Stimulated activated CD8-positive, alpha-beta memory T cell treated with anti-CD3 and anti-CD28 coated beads, Interleukin-4, amount 100 ng/mL, for 1 hour (primary cell): ENCODE measurements at places on chromosomes 3 and 15.

DNA sequence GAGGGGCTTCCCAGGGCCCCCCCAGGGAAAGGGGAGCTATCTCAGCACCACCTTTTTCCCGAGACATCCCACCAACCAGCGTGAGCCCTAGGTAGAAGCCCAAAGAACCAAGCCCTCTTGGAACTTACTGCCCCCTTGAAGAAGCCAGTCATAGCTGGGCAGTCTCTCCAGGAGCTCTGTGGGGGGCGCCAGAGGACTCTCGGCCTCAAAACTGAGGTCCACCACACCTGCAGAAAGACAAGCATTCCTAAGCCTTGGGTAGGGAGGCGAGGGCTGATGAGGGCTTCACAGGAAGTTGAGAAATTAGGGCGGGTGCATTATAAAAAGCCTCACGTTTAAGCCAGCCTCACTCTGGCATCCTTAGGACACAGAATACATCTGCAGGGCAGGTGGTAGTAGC is 9.0 kb downstream of the SSUH2 start:
- no peak for DNase-seq

DNA sequence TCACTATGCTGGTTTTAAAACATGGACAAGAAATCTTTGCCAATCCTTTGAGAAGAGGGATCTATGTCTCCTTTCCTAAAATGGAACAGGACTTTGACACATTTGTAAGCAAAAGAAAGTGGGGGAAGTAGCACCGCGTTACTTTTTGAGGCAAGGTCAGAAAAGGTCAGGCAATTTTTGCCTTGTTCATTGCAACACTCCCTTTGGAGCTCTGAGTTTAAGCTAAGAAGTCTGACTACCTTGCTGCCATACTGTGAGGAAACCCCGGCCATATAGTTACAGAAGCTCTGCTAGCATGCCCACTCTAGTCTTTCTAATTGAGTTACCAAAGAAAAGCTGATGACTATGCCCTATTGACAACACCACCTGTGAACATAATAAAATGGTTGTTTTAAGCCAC is 1.4 kb downstream of the FAM227B start:
- no peak for DNase-seq

GRCh38 chr3:174268586-174268985 is 590.5 kb upstream of the NAALADL2 start:
- no peak for DNase-seq

GRCh38 chr3:113211330-113212149 is at the start of gene BOC:
BOC (plus strand) TSS chr3:113211557; CDS start chr3:113249803, 38,246 bp downstream.
- DNase-seq, result no peak

GRCh38 chr3:151564261-151564660 is 103.4 kb upstream of the IGSF10 start:
- DNase-seq, result no peak

DNA sequence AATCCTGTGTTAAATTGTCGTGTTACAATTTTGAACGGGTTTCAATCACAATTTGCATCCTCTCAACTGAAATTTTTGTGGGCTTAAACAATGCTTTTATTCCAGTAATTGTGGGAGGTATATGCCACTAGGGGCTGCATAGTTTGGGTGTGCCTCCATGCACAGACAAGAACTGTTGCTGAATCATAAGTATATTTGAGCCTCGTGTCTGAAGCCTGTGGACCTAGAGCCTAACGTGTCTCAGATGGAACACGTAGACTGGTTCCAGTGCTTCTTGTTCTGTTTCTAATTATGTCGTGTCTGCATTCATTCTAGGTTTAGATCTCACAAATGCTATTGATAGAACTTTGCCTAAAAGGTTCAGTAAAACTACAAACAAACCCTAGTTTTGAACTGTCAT is 363.4 kb downstream of the RBMS3 start:
- no peak for DNase-seq

- no peak for DNase-seq
Observed at GRCh38 chr3:143167969-143168854, 48.6 kb downstream of the CHST2 start.

GRCh38 chr3:3087279-3087678 is 22.9 kb downstream of the IL5RA start:
- DNase-seq, result no peak

DNA sequence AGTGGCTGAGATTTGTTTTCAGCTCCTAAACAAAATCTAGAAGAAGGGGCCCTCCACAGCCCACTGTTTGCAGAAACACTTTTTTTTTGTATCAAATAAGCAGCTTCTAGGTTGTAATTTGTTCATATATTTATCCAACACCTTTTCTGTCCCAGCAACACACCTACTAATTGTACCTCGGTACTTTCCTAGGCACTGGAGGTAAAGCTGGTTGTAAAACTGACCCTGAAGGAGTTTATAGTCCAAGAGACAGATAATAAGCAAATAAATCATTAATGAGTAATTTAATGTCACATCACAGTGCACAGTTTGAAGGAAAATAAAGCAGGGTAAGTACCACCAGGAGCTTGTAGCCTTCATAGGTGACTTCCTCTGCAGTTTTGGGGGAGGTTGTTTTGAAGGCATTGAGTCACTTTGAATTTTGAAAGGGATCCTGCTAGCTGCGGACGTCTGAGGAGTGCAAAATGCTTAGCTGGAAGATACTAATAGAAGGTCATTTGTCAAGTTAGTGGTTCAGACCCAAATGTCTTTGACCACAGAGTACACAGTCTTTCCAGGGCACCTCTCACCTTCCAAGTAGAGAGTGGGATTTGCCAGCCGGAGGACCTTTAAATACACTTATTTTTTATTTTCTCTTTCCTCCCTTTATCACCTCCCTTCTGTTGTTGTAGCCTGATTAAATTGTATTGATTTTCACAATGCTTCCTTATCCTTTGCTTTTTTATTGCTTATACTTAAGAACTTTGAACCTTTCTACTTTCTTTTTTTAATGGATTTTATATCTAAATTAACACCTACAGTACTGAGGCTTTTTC is 53.8 kb downstream of the CMSS1 start:
- no peak for DNase-seq

- DNase-seq, result no peak
Observed at GRCh38 chr15:46795685-46796084, 921.6 kb upstream of the SEMA6D start.

DNA sequence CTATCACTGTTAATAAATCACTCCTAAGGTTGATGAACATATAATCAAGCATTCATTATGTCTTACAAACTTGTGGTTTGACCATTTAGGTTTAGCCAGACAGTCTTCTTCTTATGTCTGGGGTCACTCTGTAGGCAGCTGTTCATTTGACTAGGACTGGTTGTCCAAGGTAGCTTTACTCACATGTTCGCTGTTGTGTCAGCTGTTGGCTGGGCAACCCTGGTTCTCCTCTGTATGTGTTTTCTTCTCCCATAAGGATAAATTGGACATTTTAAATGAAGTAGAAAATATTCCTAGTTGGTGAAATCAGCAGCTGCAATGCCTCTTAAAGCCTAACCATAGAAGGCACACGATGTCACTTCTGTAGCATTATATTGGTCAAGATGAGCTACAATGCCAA is 635.1 kb downstream of the EPHA3 start:
- DNase-seq, result no peak

DNA sequence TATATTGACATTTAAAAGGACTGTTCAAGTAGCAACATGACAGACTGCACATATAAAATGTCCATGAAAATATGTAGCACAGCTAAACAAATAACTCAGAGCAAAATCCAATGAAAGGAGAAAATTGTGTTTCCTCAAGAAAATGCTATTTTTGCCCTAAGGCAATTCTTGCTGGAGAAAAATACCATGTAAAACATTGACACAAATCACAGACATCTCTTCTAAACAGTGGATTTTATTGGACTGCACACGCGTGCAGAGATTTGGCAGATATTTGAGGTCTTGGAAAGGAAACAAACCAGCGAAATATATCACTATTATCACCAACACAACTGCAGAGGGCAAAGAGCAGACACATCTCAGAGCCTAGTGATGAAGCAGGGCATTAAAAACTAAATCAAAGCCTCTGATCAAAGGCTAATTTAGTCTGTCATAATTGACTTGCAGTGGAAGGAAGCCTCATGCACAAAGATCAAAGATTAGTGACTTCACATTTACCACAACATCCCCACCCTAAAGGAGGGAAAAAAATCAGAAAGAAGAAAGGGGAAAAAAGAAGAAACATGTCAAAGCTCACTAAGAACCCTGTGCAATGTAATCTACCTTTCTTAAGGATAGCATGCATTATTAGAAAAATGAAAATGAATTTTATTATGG is 52.4 kb downstream of the CHL1 start:
- no peak for DNase-seq

- no peak for DNase-seq
Observed at GRCh38 chr3:100538339-100538706, 45.9 kb downstream of the TMEM45A start.

GRCh38 chr3:64894006-64894405 is 206.2 kb upstream of the ADAMTS9 start:
- DNase-seq, result no peak

GRCh38 chr3:117252208-117252607 is 542.6 kb downstream of the TUSC7 start:
- no peak for DNase-seq

GRCh38 chr3:177473184-177473583 is 275.9 kb upstream of the TBL1XR1 start:
- DNase-seq, result no peak

GRCh38 chr15:64582202-64582601 is 121.8 kb downstream of the ZNF609 start:
- no peak for DNase-seq

GRCh38 chr3:40009991-40010390 is 200.6 kb downstream of the MYRIP start:
- DNase-seq, result no peak

DNA sequence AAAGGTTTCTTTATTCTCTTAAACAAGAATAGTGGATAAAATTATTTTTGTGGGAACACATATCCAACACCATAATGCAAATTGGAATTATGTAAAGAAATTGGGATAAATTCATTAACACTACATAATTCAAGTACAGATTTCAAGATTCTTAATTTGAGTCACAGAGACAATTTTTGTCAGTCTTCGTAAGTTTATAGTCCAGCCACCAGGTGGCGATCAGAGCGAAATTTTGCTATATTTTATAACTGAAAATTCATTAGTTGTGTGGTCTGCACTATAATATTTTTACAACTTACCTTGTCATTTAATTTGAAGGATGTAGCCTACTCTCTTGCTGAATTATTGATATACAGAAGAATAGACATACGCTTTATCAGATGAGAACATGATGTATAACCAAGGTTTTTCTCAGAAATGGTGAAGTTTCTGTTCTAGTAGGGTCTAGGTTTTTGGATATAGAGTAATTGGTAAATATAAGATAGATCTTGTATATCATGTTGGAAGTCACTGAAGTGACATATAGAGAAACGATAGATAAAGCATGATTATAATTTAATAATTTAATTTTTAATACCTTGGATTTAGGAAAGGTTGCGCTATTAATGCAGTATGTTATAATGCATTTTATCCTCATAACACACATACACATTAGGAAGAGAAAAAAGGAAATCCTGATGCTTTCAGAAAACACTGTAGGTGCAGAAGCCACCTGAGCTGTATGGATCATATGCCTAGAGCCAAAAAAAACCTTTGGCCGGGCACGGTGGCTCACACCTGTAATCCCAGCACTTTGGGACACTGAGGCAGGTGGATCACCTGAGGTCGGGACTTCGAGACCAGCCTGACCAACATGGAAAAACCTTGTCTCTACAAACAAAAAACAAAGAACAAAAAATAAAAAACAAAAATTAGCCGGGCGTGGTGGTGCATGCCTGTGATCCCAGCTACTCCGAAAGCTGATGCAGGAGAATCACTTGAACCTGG is 31.7 kb downstream of the PLSCR4 start:
- DNase-seq, result no peak

GRCh38 chr3:84109911-84110310 is 848.9 kb upstream of the CADM2 start:
- DNase-seq, result no peak

GRCh38 chr15:48520376-48521155 is 124.9 kb downstream of the FBN1 start:
- DNase-seq, result no peak

GRCh38 chr3:111385971-111386495 is 156.0 kb upstream of the CD96 start:
- no peak for DNase-seq
